IPS-NIHi11 (cell line): ENCODE measurements at places on chromosomes 11 and 22.

DNA sequence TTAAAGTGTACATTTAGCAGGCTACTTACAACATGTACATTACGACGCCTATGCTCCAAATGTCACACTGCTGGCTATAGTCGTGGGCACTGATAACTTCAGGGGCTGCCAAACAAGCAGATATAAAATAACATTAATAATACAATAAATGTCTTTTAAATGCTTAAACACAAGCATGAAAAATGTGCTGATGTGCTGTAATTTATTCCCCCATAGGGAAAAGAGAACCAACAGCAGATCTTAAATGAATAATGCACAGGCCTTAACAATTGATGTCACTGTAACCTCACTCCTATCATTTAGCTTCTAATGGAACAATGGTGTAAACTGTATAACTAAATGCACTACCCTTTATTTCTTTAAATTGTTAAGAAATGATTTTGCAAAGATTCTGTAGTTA lies 153.4 kb downstream of the STK33 start:
- DNase-seq: no peak

DNA sequence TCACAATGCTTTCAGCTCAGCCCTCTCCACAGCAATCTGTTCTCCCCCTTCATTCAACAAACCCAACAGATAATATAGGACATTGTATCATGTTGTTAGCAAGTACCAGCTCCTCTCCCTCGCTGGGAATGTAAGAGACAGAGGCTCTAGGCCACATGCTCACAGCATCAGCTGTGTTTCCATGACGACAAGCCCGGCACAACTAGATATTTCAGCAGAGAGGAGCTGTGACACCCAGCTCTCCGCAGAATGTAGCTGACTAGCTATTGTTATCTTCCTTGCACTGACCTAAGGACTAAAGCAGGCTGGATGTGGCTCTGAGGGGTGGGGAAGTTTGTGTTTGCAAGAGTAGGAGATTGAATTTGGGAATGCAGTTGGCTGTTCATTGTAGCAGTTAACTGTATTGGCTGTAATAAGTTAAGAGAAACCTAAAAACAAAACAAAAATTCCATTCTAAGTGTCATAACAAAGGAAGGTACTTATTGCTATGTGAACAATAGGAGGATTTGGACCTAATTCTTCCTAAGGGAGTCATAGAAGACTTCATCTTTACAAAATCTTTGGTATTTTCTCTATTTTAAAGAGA lies 28.0 kb upstream of the RRAS2 start:
- DNase-seq: peak; percentile 57

DNA sequence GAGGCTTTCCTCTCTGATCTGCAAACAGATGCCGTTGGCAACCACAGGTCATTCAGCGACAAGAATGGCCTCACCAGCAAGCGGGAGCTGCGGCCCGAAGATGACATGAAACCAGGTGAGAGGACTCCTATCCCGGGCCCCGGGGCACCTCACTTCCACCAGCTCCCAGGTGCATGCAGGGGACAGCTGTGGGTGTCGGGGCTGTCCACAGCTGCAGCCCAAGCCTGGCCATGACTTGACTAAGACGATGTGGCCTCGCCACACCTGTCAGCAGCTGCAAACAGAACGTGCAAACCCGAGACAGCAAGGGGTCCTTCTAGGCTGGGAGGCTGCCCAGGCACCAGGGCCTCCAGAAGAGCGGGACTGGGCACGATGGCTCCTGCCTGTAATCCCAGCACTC lies 3.6 kb downstream of the GAL start:
- DNase-seq: no peak

DNA sequence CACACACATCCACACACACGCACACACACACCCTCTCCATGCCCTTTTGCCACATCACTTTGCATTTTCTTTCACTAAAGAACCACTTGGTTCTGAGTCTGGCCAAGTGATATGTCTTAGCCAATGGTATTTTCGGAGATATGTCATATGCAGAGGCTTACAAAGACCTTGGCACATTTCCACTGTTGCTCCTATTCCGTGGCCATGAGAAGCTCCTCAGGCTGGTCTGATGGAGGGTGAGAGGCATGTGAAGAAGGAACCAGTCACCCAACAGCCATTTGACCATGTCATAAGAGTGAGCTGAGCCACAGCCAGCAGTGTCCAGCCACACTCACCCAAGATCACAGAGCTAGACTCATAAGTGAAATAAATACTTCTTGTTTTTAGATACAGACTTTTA lies 212.6 kb upstream of the NAV2 start:
- DNase-seq: no peak

DNA sequence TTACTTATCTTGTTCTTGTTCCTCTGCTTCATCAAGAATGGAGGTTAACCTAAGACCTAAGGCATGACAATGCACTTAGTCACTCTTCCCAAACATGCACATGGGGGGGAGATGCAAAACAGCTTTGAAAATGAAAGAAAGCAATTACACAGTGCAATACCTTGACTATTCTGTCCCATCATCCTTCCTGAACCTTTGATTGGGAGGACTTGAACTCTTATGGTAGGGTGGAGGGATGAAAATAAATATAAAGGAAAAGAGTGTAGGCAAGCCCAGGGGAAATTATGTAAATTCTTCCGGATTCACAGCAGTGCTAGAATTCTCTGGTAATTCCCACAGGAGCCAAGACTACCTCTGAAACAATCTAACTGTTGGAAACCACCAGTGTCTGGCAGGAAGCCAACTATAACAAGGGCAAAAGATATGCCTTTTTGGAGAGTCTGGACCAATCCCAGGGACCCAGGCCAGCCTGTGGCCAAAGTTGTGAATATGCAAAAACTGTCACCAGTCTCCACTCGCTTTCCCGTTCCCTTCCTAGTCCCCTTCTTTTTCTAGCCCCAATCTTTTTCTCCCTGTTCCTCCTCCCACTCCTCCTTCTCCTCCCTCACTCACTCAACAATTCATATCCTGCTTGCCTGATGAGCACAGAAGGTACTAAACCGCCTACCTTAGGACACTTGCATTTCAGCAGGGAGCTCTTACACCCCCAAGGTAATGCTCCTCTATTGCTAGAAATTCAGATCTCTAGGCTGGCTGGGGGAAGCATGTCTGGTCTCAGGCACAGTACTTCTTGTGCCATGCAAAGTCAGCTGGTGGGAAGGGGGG lies 2.5 kb upstream of the RCN1 start:
- no peak for DNase-seq

- DNase-seq: peak; percentile 17
Measured at GRCh38 chr11:110463153-110463552, 33.4 kb downstream of the FDX1 start.

- DNase-seq: no peak
Measured at GRCh38 chr11:65895482-65895981, 4.7 kb downstream of the FOSL1 start.

- DNase-seq: no peak
Measured at GRCh38 chr11:44930588-44931302, 19.9 kb downstream of the TP53I11 start.
